ENCODE measurements at places on chromosomes 1 and 21. TPM values are rescaled to one million over a fixed set of nuclear protein-coding genes. Genes with fewer than 3 reads are reported as not detected.

MAP3K6 gene
- total RNA-seq: 6.0 TPM

MX1 gene
- total RNA-seq: 5.1 TPM

SPATC1L gene
- 5.0 TPM for total RNA-seq

HSD3B2 gene
- total RNA-seq: not detected

SERINC2 gene
- total RNA-seq: not detected

HPDL gene
- total RNA-seq: 52.1 TPM

ATP1A4 gene
- total RNA-seq: not detected

DIRAS3 gene
- total RNA-seq: 0.44 TPM

MTR gene
- total RNA-seq: 54.7 TPM

SLC26A9 gene
- total RNA-seq: not detected

BMP8A gene
- total RNA-seq: 0.13 TPM

PLEKHA6 gene
- total RNA-seq: 0.23 TPM

CD5L gene
- total RNA-seq: not detected

NECTIN4 gene
- total RNA-seq: not detected

HCN3 gene
- total RNA-seq: 3.7 TPM

GPR3 gene
- total RNA-seq: 4.1 TPM

CFHR2 gene
- not detected for total RNA-seq

CR1 gene
- not detected for total RNA-seq

REN gene
- total RNA-seq: not detected

KANK4 gene
- total RNA-seq: not detected

ESRRG gene
- not detected for total RNA-seq

AIM2 gene
- total RNA-seq: 64.8 TPM

SPRR2D gene
- not detected for total RNA-seq

CLEC20A gene
- total RNA-seq: not detected

CHRNB2 gene
- total RNA-seq: 0.06 TPM

GNAT2 gene
- 1.4 TPM for total RNA-seq

GJA8 gene
- not detected for total RNA-seq

FCRL4 gene
- total RNA-seq: not detected

RUNX3 gene
- total RNA-seq: 173 TPM

AKNAD1 gene
- total RNA-seq: not detected

RGSL1 gene
- not detected for total RNA-seq

SH2D2A gene
- 237 TPM for total RNA-seq

PLCH2 gene
- 0.80 TPM for total RNA-seq

SH2D1B gene
- not detected for total RNA-seq

CHD1L gene
- total RNA-seq: 69.6 TPM

Data from activated CD8-positive, alpha-beta memory T cell treated with anti-CD3 and anti-CD28 coated beads for 36 hours (primary cell).